A375 (cell line): ENCODE measurements at places on chromosomes 5 and 9. TPM values are rescaled to one million over a fixed set of nuclear protein-coding genes. Genes with fewer than 3 reads are reported as not detected.

The CCL27 gene
- 0.23 and 0.50 TPM in 2 replicates for total RNA-seq

The CDKN2A gene
- total RNA-seq, result 7.8 and 14.4 TPM in 2 replicates

The ENHO gene
- total RNA-seq, result not detected in 2 replicates

The PCDHGA9 gene
- 1.1 and 2.7 TPM in 2 replicates for total RNA-seq

The PKD2L2 gene
- total RNA-seq, result not detected in 2 replicates

The DMRT3 gene
- total RNA-seq, result not detected in 2 replicates
